ENCODE measurements at places on chromosomes 16 and 17. TPM values are rescaled to one million over a fixed set of nuclear protein-coding genes. Genes with fewer than 3 reads are reported as not detected.

- DNase-seq: no peak
Observed at GRCh38 chr16:13194766-13195165, 293.4 kb downstream of the SHISA9 start.

GRCh38 chr17:67881083-67881482 is 55.8 kb downstream of the BPTF start:
- no peak for DNase-seq

DNA sequence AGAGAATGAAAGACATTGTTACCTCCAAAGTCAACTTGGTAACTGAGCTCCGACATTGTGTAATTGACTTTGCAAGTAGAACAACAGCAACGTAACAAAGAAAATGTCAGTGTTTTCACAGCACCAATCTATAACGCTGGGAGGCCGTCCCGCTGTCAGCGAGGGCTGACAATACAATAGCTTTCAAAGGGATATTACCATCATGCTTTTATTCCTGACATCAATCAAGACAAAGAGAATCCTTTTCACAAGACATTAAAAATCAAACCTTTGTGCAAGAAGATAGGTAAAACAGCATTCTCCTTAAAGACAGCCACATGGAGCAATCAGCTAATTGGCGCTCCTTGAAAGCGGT is 6.2 kb downstream of the ZNF423 start:
- DNase-seq: no peak

DNA sequence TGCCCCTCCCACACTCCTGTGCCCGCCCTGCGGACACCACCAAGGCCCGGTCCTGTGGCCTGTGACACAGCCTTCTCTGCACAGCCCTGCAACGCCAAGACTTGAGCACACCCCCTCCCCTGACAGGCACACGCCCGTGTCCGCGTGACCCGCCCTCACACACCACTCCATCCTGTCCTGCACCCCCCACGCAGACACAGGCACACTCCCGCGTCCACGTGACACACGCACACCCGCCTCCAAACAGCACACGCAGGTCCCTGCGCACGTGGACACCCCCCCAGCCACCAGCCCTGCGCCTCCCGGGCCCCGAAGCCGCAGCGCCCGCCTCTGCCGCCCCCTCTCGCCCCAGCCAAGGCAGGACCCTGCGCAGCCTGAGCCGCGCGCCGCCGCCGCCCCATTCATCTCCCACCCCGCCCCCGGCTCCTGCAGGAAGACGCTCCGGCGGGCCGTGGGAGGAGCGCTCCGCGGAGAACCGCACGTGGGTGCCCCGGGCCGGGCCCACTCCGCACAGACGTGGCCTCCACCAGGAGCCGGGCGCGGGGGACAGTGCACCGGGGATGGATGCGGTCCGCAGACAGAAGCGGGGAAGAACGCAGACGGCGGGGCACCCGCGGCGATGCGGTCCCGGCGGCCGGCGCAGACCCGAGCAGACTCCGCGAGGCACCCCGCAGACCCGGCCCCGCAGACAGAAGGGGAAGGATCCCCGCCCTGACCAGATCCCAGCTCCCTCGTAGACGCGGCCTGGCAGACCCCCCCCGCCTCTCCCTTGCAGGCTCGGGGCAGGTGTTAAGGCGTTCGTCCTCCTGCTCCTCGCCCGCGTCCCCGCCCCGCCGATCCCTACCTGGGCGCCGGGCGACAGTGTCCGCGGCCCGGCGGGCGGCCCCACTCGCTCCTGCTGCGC is 506 bp downstream of the CAMKK1 start:
- DNase-seq: peak; percentile 74

GRCh38 chr16:19179546-19180490 is 11.8 kb downstream of the SYT17 start:
- DNase-seq: peak; percentile 48

DNA sequence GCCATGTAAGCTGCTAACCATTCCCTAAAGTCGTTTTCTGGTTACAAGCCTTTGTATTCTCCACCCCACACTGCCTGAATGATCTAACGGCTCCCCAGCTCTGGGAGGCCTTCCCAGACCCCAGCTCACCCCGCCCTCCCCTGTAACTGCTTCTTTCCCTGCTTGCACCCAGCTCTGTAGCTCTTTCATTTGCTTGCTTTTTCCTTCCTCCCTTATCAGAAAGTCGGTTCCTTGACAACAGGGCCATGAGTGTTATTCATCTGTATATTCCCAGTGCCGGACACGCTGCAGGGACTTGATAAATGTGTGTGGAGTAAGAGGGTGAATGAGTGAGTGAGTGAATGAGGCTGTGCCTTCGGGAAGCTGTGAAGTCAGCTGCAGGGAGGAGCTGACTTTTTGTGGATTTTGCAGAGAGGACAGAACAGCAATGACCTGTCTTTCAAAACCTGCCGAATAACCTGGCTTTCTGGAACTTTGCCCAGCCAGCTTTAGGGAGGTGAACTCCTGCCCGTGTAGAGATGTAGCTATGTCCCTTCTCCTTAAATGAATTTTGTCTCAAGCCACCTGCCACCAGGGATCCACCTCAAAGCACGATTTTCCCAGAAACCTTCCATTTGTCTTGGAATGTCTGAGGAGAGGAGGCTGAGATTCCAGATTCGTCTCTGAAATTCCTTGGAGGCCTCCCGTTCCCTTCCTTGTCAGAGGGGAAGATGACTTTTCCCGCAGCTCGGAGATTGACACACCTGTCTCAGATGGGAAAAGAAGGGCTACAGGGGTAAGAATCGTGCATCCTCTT is 20.0 kb upstream of the CACNG4 start:
- no peak for DNase-seq

- no peak for DNase-seq
Observed at GRCh38 chr17:77316651-77317050, 175.9 kb downstream of the SEC14L1 start.

GRCh38 chr17:26765860-26766709 is 527.8 kb upstream of the WSB1 start:
- DNase-seq: no peak

DNA sequence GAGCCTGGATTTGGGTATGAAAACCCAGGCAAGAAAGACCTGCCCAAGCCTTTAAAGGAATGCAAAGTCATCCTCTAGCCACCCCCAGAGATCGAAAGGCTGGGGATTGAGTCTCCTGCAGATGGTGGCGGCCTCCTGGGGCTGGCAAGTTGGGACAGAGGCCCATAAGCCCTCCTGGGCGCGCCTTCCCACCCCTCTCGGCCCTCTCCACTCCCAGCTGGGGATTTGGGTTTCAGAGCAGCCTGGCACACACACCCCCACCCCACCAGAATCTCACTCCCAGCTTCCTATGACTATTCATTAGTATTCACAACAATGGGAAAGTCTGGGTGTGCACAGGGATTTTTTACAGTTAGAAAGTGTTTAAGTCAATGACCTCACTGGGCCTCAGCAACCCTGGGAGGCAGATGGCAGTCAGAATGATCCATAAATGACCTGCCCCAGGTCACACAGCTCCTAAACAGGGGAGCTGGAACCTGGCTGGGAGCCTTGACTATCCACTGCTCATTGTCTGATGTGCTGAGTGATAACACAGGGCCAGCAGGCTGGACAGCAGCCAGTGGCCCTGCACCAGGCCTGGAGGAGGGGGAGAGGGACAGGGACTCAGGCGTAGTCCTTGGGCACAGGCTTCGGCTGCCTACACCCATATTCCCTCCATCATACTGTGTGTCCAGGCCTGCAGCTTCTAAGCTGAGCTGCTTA is 12.1 kb downstream of the NHERF1 start:
- DNase-seq: no peak

GRCh38 chr16:79772784-79773183 is 172.2 kb upstream of the MAF start:
- DNase-seq: no peak

GRCh38 chr17:44745301-44745700 is 13.5 kb upstream of the ADAM11 start:
- DNase-seq: no peak

DNA sequence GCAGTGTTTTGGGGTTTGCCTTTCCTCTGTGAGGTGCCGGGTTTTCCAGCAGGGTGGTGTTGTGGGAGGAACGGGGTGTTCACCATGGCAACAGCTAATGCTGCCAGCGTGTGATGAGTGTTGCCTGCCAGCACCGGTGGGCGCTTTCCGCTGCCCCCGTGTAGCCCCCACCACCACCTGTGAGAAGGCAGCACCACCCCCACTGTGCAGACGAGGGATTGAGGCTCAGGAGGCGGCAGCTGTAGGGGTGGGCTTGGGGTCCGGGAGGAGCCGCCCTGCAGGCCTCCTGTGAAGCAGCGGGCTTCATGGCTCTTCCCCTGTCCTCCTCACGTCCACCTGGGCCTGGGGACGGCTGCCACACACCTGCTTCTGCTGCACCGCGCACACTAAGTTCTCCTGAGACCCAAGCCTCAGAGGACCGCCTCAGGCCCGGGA is 5.2 kb downstream of the RAB40C start:
- DNase-seq: no peak

DNA sequence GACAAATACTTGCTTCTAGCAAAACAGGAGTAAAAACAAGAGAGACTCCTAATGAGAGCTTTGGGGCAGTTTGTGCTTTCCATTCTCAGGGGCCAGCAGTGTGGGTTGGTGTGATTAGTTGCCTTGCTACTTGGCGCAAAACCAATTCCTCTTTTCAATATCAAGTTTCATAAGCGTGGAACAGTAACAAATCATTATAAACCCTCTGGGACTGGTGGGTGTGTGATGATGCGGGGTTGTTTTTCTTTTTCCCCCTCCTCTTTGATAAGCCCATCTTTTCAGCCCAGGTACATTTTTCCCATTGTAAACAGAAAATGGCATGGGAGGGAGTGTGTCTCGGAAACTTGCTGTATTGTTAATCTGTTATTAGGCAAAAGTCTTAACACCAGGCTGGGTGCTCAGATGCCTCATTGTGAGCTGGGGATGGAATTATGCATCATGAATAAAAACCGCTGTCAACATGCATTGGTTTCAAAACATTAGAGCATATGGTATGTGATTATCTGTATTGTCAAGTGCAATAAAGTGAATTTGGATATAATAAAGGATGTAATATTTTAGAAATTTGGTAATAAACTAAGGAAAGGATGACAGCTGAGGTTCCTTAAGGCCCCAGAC is 166.4 kb downstream of the CCDC182 start:
- no peak for DNase-seq

- DNase-seq: peak; percentile 54
Observed at GRCh38 chr17:36072431-36073121, 8.5 kb downstream of the CCL18 start.

DNA sequence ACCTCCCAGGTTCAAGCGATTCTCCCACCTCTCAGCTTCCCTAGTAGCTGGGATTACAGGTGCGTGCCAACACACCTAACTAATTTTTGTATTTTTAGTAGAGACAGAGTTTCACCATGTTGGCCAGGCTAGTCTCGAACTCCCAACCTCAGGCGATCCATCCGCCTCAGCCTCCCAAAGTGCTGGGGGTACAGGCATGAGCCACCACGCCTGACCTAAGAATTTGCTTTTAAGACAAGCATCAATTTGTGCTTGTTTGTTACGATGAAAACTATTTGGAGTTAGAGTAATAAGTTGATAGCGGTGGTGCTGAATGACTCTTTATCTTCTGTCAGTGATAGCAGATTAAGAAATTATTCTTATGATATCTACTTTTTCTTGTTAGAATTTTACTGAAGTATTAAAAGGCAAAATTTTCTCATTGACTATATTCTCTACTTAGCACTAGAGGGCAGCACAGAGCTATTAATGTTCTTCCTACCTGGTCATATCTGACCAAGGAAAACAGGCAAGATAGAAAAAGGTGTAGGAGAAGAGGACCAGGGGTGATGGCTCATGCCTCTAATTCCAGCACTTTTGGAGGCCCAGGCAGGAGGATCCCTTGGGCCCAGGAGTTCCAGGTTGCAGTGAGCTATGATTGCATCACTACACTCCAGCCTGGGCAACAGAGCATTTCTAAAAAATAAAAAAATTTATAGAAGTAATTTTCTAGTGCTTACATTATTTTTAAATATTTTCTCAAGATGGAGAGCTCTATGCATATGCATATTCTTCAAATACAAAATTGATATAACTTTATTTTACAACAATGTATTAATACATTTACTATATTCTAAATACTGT is 24.5 kb downstream of the STXBP4 start:
- no peak for DNase-seq

DNA sequence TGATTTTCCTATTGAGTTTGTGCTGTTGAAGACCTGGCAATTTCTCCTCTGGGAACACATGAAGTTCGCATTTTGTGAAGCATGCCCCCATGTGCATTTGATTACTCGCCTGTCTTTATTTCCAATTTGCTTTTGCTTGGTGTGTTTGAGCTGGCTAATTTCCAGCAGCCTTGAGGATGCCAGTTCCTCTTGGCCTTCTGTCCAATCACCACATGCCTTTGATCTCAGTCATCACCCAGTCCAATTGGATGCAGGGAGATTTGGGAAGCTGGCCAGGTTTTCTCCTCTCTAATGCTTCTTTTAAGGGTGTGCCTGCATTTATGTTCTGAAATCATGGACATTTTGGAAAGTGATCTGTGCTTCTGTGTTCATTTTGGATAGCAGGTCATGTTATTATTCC is 3.8 kb upstream of the TMEM100 start:
- no peak for DNase-seq

GRCh38 chr17:81695211-81695610 is 8.0 kb upstream of the MRPL12 start:
- DNase-seq: no peak

DNA sequence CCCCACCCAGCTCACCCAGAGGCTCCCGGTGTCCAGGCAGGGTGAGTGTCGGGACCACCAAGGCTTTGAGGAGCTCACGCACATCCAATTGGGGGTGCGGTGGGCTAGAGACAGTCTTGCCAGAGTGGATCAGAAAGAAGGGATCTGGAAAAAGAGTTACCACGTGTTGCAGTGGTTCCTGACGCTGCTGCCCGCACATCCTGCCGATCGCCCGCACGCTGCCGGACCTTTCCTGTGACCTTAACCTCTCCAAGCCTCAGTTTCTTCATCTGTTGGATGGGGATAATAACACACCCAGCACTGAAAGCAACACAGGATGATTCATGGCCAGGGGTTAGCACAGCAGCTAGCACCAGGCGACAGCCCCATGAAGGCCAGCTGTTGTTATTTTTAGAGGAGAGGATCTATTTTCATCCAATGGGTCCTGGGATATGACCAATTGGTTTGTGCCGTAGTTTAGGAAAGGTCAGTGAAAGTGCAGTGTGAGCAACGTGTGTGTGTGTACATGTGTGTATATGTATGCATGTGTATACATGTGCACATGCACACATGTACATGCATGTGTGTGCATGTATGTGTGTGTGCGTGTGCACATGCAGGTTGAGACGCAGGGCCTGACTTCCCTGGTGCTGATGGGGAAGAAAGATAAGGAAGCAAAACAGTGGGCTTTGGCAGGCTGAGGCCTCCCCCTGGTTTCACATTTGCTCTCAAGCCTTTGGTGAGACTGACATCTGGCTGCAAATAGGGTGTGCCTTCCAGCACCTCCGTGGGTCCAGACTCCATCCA is 2.5 kb downstream of the ITGAX start:
- no peak for DNase-seq

DNA sequence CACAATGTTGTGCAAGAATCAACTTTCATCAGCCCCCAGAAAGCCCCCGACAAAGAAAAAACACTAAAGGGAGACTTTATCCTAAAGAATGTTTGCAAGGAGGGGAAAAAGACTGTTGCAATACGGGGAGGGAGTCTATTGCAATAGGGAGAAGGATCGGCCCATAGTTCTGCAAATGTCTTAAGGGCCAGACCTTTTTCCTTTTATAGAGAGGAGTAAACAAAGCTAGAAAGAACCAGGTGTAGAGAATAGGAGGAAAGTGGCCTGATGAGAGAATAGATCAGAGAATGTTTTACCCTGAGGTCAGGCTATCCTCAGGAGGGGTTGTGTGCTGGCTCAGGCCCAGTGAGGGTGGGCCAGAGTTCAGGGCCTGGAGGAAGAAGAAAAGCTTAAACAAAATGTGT is 8.7 kb upstream of the CAVIN1 start:
- DNase-seq: no peak

Gene PPP1R27
- not detected for total RNA-seq

Gene KRTAP2-2
- not detected for total RNA-seq

Gene ANKFN1
- not detected for total RNA-seq

Gene SKAP1
- total RNA-seq: 96.0 TPM
